ENCODE measurements at places on chromosomes 5 and 9.

- DNase-seq = no peak
Measured at GRCh38 chr5:78922879-78923621, 62.1 kb downstream of the ARSB start.

GRCh38 chr9:125649315-125649714 is 57.7 kb downstream of the MAPKAP1 start:
- DNase-seq = no peak

DNA sequence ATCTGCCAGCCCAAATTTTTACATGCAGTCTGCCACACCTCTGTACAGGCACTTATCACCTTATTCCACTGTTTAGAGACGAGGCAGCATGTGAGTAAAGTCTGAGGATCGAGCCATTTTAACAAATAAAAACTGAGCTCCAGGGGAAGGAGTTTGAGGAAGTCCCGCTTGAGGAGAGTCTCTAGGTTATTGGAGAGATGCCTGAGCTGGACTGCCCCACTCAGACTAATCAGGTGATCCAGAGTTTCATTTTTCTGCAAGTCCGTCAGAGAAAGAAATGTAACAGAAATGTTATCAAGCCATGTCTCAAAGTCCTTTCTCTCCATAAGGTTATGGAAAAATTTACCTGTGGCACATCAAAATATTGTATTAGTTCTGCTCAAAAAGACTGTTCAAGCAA is 5.3 kb downstream of the FBXW2 start:
- DNase-seq = no peak

GRCh38 chr5:169029037-169029436 is 271.9 kb downstream of the SLIT3 start:
- DNase-seq = no peak

DNA sequence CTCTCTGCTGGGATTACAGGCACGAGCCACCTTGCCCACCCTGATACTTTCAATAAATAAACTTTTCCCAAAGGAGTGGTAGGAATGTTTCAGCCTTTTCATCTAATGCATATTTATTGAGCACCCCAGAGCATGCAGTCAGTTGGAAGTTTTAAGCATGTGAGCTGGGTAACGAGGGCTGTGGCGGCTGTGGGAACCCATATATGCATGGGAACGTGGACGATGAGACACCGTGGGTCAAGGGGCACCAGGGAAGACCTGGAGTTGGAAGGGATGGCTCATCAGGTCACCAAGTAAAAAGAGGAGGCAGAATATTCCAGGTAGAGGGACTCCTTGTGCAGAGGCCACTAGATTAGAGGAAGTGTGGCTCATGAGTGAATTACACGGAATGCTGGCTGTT is 64.7 kb downstream of the ANKRD33B start:
- no peak for DNase-seq

GRCh38 chr9:115442054-115442453 is 324.1 kb upstream of the TNC start:
- no peak for DNase-seq

GRCh38 chr5:10219068-10219467 is 30.6 kb downstream of the ATPSCKMT start:
- no peak for DNase-seq

- DNase-seq = peak; percentile 39
Measured at GRCh38 chr5:151096001-151096373, 15.2 kb upstream of the TNIP1 start.
